Neural crest cell (in vitro differentiated cells): ENCODE measurements at places on chromosomes 7 and 10. TPM values are rescaled to one million over a fixed set of nuclear protein-coding genes. Genes with fewer than 3 reads are reported as not detected.

Gene AGBL3
- 3.5 and 5.5 TPM in 2 replicates for total RNA-seq

Gene USP6NL
- total RNA-seq: 35.3 and 38.2 TPM in 2 replicates

Gene SLC26A4
- 0.12 and 0.52 TPM in 2 replicates for total RNA-seq

Gene PVRIG
- not detected in 2 replicates for total RNA-seq

DNA sequence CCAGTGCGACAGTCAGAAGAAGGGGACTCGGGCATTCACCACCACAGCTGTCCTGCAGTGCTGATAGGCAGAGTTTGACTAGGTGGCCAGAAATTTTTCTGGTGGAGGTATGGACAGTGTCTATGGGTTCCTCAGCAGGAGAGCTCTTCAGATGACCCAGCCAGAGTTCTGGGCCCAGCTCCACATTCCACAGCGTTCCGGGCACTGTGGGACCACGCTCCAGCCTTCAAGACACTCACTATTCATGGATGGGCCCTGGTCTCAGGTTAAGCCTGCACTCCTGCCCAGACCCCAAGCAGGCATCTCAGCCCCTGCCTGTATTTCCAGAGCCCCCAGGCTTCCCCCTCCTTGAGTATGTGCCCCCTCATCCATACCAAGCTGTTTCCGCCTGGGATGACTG, 497.0 kb upstream of the FOXK1 start:
- no peak overlapping the region for H3K4me3 ChIP-seq
- H3K27me3 ChIP-seq: no peaks in the 10 kb centered on the region
- peaks cover 3% of the 10 kb centered on the region for H3K36me3 ChIP-seq
- H3K27ac ChIP-seq: no peak overlapping the region
- H3K4me1 ChIP-seq: peaks cover 25% of the 10 kb centered on the region
- no peak for DNase-seq
